ENCODE measurements at places on chromosomes 2 and 18.
A peak's percentile ranks its signal among the peaks of the same experiment; 100 is the strongest.

DNA sequence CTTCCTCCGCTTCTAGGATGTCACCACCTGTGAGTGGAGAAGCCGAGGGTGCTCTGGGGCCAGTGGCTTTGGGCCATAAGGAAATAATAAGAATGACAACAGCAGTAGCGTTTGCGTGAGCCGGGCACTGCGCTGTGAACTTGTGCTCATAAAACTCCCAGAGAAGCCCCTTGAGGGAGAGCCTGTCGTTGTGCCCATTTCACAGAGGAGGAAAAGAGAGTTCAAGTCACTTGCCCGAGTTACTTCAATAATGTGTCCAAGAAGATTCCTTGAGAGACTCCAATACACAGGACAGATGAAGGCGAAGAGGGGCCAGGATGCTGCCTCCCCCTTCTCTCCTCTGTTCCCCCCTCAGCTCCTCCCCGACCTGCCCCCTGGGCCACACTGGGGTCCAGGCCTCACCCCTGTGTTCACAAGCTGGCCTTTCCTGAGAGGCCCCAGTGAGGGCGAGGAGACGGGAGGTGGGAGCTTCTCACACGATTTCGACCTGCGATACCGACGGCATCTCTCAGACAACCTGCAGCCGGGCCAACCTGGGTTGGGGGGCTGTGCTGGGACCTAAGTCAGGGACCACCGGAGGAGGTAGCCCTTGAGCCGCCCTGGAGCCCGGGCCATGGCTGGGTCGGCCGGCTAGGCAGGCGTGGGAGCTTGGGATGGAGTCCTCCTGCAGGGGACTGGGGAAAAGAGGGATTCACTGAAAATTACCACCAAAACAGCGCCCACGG is 53.5 kb upstream of the UBE2F start:
- no peak for DNase-seq

GRCh38 chr18:76875390-76876325 is 53.3 kb downstream of the ZNF236 start:
- no peak for DNase-seq

GRCh38 chr2:240212425-240213225 is 72.2 kb upstream of the OTOS start:
- no peak for DNase-seq

- no peak for DNase-seq
Observed at GRCh38 chr2:22855761-22856184, 529.2 kb upstream of the KLHL29 start.

GRCh38 chr18:26181343-26181826 is 44.9 kb upstream of the TAF4B start:
- DNase-seq: no peak

DNA sequence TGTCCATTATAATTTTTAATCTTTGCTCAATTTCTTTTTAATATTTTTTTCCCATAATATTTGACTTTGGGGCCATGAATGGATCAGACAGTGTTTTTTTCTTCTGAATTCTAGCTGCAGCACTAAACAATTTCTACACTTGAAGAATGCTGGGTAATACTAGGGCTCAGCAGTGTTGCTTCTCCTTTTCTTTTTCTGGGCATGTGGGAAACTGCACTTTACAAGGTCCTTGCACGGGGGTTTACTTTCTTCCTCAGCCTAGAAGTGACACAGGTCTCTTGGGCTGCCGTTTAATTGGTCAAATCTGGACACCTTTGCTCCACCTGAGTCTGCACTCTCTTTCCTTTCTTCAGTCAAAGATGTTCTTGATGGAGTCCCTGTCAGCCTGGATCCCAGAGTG is 135.4 kb upstream of the APCDD1 start:
- DNase-seq: no peak

GRCh38 chr18:36839835-36840234 is 10.9 kb downstream of the KIAA1328 start:
- no peak for DNase-seq

- peak; percentile 29 for DNase-seq
Observed at GRCh38 chr2:96859099-96859649, 1.4 kb upstream of the ANKRD39 start.

Data from activated CD4-positive, CD25-positive, alpha-beta regulatory T cell treated with anti-CD3 and anti-CD28 coated beads, Interleukin-2, amount 50 U/mL, for 72 hours (primary cell).